T-cell (primary cell): ENCODE measurements at places on chromosomes 1 and 21. TPM values are rescaled to one million over a fixed set of nuclear protein-coding genes. Genes with fewer than 3 reads are reported as not detected.

- no peaks in the 10 kb centered on the region for H3K4me1 ChIP-seq
- no peak for DNase-seq
- no peaks in the 10 kb centered on the region for H3K36me3 ChIP-seq
- no peaks in the 10 kb centered on the region for H3K27me3 ChIP-seq
These were observed 99.5 kb downstream of the BCAR3 start for GRCh38 chr1:93581917-93582850.

SH3BGR gene
- total RNA-seq, result 1.3 TPM

DNA sequence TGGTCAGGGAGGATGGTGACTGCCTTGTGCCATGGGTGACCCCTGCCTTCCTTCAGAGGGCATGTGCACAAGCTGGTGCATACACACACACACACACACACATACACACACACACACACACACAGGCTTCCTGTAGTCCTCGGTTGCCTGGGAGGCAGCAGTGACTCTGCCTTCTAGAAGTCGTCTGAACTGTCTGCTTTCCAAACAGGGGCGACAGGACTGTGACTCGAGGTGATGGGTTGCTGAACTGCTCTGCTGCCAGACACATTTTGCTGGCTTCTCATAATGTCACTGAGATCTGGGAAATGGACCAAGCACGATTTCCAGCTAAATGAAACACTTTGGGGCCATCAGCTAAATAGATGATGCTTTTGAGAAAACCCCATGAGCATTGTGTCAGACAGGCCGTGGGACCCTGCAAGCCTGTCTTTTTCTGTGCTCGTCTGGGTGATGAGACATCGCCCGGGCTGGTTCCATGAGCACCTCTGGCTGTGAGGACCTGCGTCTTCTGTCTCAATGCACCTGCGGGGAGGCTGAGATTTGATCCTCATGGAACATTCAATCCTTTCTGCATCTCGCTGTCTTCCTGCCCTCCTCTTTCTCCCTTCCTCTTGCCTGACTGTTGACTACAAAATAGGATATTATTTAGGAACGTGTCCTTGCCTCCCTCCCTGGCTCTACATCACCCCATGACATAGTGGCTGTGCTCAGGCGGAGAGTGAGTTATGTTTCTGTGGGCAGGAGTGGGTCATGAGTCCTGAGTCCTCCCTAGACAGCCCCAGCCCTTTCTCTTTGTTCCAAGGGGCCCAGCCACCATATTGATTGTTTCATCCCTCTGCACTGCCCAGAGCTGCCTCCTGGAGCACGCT lies 436.8 kb downstream of the CAMTA1 start:
- H3K36me3 ChIP-seq, result no peaks in the 10 kb centered on the region
- no peak overlapping the region for H3K27ac ChIP-seq
- peaks cover 22% of the 10 kb centered on the region for H3K27me3 ChIP-seq

DNA sequence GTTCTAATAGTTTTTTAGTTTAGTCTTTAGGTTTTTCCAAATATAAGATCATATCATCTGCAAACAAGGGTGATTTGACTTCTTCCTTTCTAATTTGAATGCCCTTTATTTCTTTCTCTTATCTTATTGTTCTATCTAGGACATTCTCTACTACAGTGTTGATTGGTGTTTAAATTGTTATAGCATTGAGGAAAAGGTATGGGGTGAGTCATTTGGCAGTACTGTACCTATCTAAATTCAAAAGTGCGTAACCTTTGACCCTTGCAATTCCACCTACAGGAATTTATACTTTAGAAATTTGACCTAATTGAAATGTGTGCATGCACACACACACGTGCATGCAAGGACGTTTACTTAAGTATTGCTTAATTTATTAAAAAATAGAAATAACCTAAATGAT lies 78.3 kb downstream of the MAB21L3 start:
- H3K4me1 ChIP-seq, result no peaks in the 10 kb centered on the region
- H3K27me3 ChIP-seq, result no peaks in the 10 kb centered on the region
- H3K4me3 ChIP-seq, result no peak overlapping the region
- no peak for DNase-seq

GRCh38 chr1:45926330-45926729 lies 122.9 kb downstream of the MAST2 start:
- H3K27me3 ChIP-seq, result no peaks in the 10 kb centered on the region
- no peak for DNase-seq
- H3K36me3 ChIP-seq, result no peaks in the 10 kb centered on the region
- no peak overlapping the region for H3K4me3 ChIP-seq

SLAMF9 gene
- total RNA-seq, result not detected

DNA sequence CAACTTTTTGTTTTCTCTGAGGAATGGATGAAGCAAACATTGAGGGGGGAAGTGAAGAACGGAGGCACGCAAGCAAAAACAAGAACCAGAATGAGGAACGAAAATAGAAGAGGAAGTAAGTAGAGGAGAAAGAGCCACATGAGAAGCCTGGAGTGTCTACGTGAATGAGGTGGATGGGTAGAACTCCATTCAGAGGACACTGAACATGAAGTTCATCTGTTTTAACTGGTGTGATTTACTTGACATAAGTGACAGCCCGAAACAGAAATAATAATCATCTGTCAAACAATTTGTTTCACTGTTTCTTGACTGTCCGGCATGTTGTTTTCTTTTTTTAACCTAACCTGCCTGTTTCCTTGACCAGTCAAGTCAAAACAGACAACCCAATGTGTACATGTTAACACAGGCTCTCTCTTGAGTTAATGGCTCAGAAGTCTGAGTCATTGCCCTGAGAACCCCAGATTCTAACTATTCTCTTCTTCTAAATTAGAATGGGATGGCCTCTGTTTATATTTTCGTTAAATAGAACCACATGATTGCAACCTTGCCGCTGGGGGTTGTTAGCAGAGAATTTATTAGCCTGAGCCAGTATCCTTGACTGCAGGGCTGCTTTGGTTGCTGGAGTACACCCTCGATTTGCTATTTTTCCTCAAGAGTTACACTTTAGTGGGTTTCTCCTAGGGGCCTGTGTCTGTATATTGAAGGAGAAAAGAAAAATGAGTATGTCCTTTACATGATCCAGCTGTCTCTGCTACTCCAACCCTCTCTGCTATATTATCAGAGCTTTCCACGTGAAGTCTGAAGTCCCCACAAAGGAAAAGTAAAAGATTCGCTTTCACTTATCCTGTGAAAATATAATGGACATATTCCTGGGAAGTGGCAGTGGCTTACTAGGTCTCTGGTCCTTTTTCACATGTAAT lies 151.7 kb downstream of the ZC3H11B start:
- no peaks in the 10 kb centered on the region for H3K4me1 ChIP-seq
- H3K4me3 ChIP-seq, result no peak overlapping the region
- H3K36me3 ChIP-seq, result no peaks in the 10 kb centered on the region
- no peaks in the 10 kb centered on the region for H3K27me3 ChIP-seq

DNA sequence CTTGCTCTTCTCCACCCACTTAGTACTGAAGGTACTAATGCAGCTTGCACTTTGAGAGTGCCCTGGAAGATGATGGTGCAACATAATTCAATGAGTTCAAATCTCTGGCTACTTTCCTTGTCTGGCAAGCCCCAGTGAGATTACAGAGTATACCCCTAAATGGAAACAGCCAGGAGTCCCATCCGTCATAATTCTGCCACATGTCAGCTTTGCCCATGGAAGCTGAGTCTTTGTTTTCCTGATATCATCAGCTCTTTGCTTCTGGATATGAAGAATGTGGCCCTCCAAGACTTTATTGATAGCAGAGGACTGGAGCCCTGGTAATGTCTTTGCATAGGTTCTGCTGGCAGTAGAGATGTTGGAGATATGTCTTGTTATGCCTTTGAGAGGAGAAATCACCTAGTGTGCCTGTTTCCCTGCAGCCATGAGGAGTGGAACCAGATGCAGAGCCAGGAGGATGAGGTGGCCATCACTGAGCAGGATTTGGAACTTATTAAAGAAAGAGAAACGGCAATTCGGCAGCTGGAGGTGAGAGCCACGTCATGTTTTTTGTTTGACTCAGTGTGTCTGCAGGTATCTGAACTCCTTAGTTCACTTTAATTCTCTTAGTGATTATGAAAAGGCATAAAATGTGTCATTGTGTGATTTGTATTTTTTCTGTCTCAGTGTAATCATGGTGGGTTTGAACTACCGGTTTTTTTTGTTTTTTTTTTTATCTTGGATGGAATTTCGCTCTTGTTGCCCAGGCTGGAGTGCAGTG lies 18.7 kb upstream of the PPP1R8 start:
- H3K4me1 ChIP-seq, result no peaks in the 10 kb centered on the region
- H3K36me3 ChIP-seq, result peaks cover 4% of the 10 kb centered on the region
- no peaks in the 10 kb centered on the region for H3K27me3 ChIP-seq

GRCh38 chr1:219875860-219876259 lies 52.5 kb downstream of the SLC30A10 start:
- no peaks in the 10 kb centered on the region for H3K27me3 ChIP-seq
- no peak overlapping the region for H3K4me3 ChIP-seq

GRCh38 chr1:96968541-96968940 lies 247.0 kb downstream of the PTBP2 start:
- DNase-seq, result no peak
- no peak overlapping the region for H3K4me3 ChIP-seq
- H3K27me3 ChIP-seq, result peaks cover 3% of the 10 kb centered on the region

DNA sequence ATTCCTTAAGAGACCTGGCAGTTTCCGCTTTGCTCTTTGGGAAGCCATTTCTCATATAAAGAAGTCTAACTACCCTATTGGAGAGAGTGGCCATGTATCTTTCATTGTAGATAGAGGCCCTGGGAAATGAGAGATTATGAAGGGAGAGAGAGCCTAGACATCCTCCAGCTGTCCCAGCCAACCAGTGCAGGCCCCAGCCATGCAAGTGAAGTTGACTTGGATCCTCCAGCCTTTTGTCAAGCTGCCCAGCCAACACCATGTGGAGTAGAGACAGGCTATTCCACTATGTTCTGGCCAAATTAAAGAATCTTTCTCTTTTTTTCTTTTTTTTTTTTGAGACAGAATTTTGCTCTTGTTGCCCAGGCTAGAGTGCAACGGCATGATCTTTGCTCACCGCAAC lies 7.1 kb upstream of the ANP32E start:
- no peak overlapping the region for H3K27ac ChIP-seq
- DNase-seq, result no peak
- H3K4me3 ChIP-seq, result no peak overlapping the region
- H3K4me1 ChIP-seq, result no peaks in the 10 kb centered on the region
- no peaks in the 10 kb centered on the region for H3K27me3 ChIP-seq
- no peaks in the 10 kb centered on the region for H3K36me3 ChIP-seq

DNA sequence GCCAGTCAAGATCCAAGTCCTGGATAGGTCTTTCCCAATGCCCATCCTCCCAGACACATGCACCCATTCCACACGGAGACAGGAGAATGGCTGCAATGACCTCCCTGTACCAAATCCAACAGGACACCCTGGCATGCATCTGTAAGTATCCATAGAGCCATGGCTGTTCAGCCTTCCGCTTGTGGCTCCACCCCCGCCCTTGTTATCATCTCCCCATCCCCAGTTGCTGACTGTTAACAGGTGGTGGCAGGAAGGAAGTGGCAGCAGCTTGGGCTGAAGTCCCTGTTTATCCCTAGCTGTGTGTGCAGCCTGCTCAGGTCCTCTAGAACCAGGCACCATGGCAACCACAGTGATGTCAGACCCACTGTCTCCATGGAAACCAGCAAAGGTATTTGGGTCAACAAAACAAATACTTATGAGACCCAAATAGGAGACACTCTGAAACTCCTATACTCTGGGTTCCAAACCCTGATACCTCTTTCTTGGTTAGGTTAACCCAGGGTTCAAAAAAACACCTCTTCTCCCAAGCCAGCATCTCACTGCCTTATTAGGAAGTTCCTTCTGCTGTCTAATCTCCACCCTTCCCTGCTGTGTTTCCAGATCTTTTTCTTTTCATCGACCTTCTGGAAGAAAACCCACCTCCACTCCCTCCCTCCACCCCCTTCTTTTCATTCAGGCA lies 721 bp downstream of the PBXIP1 start:
- DNase-seq, result peak; percentile 90
- peaks cover 38% of the 10 kb centered on the region for H3K4me1 ChIP-seq
- H3K27ac ChIP-seq, result peak overlapping the region; percentile 99

B4GALT3 gene
- total RNA-seq, result 48.4 TPM
